H9 (cell line): ENCODE measurements at places on chromosomes 11 and 22.

GRCh38 chr22:18031695-18032454 lies 7.5 kb upstream of the MICAL3 start:
- no peak for DNase-seq

- DNase-seq: peak; percentile 30
These were observed 6.5 kb downstream of the OR52M1 start for GRCh38 chr11:4551346-4551979.

- no peak for DNase-seq
These were observed 2.1 kb upstream of the OAF start for GRCh38 chr11:120208777-120209176.

- DNase-seq: no peak
These were observed 48.5 kb downstream of the MICAL2 start for GRCh38 chr11:12158909-12159308.

- DNase-seq: no peak
These were observed 5.7 kb downstream of the DNAL4 start for GRCh38 chr22:38788021-38788816.

- peak; percentile 52 for DNase-seq
These were observed 115.5 kb upstream of the ISX start for GRCh38 chr22:34950489-34950888.

GRCh38 chr11:117010808-117011540 lies 87.3 kb downstream of the SIK3 start:
- DNase-seq: no peak

- no peak for DNase-seq
These were observed 375.3 kb downstream of the LUZP2 start for GRCh38 chr11:24872186-24872585.
